Activated T-helper 2 cell treated with anti-CD3 and anti-CD28 coated beads, Interferon-gamma antibody, Interleukin-2, Interleukin-4, amounts not matched to agents 10 μg/mL and 5 μg/mL and 100 μg/mL, durations not matched to agents 14 hours and 24 hours and 36 hours (primary cell): ENCODE measurements at places on chromosomes 2 and 18. TPM values are rescaled to one million over a fixed set of nuclear protein-coding genes. Genes with fewer than 3 reads are reported as not detected.

Gene ALPG
- total RNA-seq, result not detected in 2 replicates

Gene TRABD2A
- total RNA-seq, result 67.9 and 71.2 TPM in 2 replicates

Gene LRP2
- total RNA-seq, result 0.09 and 0.46 TPM in 2 replicates

Gene CYP26B1
- not detected in 2 replicates for total RNA-seq

Gene CPLX4
- not detected in 2 replicates for total RNA-seq

Gene CNTNAP5
- not detected in 2 replicates for total RNA-seq

DNA sequence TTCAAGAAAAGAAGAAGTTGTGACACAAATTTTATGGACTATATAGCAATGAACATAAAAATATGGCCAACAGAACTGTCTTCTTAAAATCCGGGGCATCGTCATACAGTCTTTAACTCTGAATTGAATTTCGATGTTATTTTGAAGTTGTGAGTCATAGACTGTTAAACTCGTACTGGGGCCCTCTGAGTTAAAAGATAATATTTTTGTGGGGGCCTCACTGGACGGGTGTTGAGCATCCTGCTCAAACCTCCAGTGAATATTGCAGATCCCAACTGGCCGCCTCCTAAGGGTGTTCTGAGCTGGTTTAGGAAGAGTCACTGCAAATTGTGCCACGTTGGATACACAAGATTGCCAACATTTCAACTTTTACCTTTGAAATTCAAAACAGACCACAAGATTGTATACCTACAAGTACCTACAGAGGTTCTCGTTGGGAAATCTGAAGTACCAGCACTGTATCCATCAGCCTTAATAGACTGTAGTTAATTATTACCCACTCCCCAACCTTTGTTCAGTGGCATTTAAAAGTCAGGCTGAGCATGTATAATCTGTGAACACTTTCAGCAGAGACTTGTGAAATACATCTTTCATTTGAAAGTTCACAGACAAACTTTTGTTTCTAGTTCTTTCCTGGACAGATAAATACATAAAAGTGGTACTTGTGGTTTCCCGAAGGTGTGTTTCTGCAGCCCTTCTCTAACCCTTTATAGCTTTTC is 27.8 kb downstream of the KLHL23 start:
- DNase-seq, result no peak
- H3K27me3 ChIP-seq, result no peaks in the 10 kb centered on the region
- no peak overlapping the region for H3K27ac ChIP-seq
- peaks cover 11% of the 10 kb centered on the region for H3K4me1 ChIP-seq
- H3K36me3 ChIP-seq, result no peaks in the 10 kb centered on the region

DNA sequence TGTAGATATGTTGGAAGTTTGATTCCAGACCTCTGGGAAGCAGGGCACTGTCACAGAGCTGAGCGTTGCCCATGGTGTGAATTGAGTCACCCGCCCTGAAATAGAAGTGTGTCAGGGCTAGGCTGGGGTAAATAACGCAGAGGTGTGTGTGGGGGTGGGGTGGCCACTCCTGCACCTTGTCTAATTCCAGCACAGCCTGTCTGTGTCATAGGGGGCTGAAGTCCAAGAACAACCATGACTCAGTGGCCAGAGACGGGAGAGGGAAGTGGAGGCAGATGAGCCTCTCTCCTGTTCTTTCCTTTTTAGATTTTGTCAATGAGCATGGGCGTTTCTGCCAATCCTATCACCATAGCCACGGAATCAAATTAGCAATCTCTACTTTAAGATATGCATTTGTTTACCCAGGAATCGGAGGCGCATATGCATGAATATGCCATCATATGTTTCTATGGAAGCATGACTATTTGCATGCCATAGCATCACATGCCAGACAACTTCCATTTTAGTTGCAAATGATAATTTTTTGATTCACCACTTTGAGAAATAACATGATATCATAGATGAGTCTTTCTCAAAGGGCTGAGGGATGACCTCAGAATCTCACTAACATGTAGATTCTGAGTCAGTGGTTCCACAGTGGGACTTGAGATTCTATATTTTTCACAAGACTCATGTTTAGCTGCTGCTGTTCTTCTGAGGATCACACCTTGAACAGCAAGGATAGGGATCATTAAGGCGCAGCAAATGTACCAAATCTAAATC is 852.9 kb downstream of the DCDC2C start:
- no peaks in the 10 kb centered on the region for H3K4me1 ChIP-seq
- no peak overlapping the region for H3K27ac ChIP-seq
- no peak for DNase-seq
- H3K4me3 ChIP-seq, result no peak overlapping the region
- H3K27me3 ChIP-seq, result no peaks in the 10 kb centered on the region
- no peaks in the 10 kb centered on the region for H3K36me3 ChIP-seq

DNA sequence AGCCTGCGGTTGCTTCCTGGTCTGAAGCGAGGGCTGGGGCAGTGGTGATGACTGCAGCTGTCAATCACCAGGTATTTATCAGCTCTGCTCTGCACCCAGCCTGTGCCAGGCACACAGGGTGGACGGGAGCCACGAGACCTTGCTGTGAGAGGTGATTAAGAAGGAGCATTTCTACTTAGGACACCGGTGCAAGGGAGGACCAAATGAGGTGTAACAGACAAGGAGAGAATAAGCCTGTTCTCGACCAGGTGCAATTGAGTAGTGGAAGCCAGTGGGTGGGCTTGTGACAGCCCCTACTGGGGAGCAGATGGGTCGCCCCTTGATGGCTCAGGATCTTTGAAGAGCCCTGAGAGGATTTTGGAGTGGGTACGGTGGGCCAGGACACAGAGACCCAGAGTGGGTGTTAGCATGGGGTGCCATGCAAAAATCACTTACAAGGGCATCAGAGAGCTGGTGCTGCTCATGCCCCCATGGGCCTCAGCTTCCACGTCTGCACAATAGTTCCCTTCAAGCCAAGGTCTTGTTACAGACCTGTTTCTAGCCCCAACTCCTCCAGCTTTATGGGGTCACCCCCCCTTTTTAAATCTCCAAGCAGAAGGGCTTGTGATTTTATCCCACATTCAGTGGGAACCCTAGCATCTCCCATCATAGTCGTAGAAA is 24.6 kb downstream of the GPR55 start:
- peaks cover 42% of the 10 kb centered on the region for H3K27me3 ChIP-seq
- no peak overlapping the region for H3K27ac ChIP-seq
- H3K36me3 ChIP-seq, result no peaks in the 10 kb centered on the region
- H3K4me3 ChIP-seq, result no peak overlapping the region

- no peaks in the 10 kb centered on the region for H3K27me3 ChIP-seq
- no peak overlapping the region for H3K4me3 ChIP-seq
- H3K36me3 ChIP-seq, result no peaks in the 10 kb centered on the region
- H3K27ac ChIP-seq, result no peak overlapping the region
- no peaks in the 10 kb centered on the region for H3K4me1 ChIP-seq
Observed at GRCh38 chr18:72086421-72086820, 457.7 kb downstream of the CBLN2 start.

- H3K36me3 ChIP-seq, result peaks cover 46% of the 10 kb centered on the region
- H3K27ac ChIP-seq, result no peak overlapping the region
- H3K4me3 ChIP-seq, result no peak overlapping the region
- no peak for DNase-seq
- peaks cover 11% of the 10 kb centered on the region for H3K4me1 ChIP-seq
Observed at GRCh38 chr18:79903071-79903635, 48.3 kb downstream of the SLC66A2 start.

DNA sequence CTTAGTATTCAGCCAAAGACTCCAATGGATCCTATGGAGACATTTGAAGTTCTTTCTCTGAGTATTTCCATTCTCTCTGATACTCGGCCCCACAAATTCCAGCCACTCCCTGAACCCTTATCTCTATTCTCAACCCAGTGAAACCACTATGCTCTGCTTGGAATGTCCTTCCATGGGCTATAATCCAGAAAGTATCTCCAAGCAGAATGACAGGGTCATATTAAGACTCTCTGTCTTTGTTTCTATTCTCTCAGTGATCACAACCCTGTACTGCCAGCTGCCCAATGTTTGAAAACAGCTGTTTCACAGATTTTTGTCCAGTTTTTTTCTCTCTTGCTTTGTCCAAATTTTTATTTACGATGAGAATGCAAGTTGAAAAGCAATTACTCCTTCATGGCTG is 21.9 kb downstream of the CHMP3 start:
- H3K27me3 ChIP-seq, result no peaks in the 10 kb centered on the region
- no peak for DNase-seq
- H3K36me3 ChIP-seq, result peaks cover 70% of the 10 kb centered on the region
- H3K4me1 ChIP-seq, result no peaks in the 10 kb centered on the region
- no peak overlapping the region for H3K4me3 ChIP-seq
- no peak overlapping the region for H3K27ac ChIP-seq

DNA sequence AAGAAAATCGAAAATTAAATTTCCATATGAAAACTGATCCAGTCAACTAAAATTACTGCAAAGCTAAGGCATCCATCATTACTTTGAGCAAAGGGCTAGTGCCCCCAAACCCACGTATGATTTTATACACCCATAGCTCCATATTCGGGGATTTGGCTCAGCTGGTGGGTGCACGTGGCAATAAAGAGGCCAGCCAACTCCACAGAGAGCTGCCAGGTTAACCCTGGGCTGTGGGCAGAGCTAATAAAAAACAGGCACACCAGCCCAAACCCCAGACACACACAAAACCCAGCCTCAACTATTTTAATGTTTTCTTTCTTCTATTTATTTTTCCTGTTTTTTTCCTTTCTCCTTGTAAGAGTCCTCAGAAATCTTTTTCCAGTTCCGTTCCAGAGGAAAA is 151.3 kb upstream of the SOX11 start:
- no peaks in the 10 kb centered on the region for H3K27me3 ChIP-seq
- H3K4me3 ChIP-seq, result no peak overlapping the region
- no peak for DNase-seq

- H3K4me1 ChIP-seq, result peaks cover 14% of the 10 kb centered on the region
- no peaks in the 10 kb centered on the region for H3K27me3 ChIP-seq
- peaks cover 49% of the 10 kb centered on the region for H3K36me3 ChIP-seq
- peak overlapping the region; percentile 94 for H3K27ac ChIP-seq
- H3K4me3 ChIP-seq, result peak overlapping the region; percentile 91
Observed at GRCh38 chr2:75647771-75648170, 1.2 kb downstream of the MRPL19 start.

DNA sequence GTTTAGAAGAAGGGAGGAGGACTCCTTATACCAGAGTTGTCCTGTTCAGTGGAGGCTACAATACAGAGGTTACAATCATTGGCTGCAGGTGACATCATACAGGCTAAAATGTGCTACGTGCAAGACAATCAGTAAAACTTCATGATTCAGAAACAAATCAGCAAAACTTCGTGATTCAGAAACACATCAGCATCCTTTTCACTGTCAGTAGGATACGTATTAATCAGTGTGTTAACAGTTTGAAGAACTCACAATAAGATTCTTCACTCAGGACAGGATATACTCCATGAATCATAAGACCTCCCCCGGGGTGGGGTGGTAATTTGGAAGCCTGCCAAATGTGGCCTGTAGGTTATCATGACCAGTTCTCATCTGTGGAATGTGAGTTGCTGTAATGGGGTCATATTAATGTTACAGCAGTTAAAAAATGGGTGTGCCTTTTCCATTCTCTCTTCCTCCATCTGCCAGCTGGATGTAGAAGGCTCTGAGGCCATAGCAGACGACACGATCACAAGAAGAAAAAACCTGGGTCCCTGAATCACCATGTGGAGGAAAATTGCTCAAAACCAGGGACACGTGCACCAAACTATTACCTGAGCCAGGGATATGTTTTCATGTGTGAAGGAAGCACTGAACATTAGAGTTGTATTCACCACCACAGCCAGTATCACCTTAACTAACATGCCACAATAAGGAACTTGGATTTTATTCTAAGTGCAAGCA is 134.8 kb upstream of the CREB1 start:
- H3K4me3 ChIP-seq, result no peak overlapping the region
- H3K27me3 ChIP-seq, result no peaks in the 10 kb centered on the region
- H3K4me1 ChIP-seq, result peaks cover 16% of the 10 kb centered on the region
- H3K27ac ChIP-seq, result peak overlapping the region; percentile 86
- no peak for DNase-seq

DNA sequence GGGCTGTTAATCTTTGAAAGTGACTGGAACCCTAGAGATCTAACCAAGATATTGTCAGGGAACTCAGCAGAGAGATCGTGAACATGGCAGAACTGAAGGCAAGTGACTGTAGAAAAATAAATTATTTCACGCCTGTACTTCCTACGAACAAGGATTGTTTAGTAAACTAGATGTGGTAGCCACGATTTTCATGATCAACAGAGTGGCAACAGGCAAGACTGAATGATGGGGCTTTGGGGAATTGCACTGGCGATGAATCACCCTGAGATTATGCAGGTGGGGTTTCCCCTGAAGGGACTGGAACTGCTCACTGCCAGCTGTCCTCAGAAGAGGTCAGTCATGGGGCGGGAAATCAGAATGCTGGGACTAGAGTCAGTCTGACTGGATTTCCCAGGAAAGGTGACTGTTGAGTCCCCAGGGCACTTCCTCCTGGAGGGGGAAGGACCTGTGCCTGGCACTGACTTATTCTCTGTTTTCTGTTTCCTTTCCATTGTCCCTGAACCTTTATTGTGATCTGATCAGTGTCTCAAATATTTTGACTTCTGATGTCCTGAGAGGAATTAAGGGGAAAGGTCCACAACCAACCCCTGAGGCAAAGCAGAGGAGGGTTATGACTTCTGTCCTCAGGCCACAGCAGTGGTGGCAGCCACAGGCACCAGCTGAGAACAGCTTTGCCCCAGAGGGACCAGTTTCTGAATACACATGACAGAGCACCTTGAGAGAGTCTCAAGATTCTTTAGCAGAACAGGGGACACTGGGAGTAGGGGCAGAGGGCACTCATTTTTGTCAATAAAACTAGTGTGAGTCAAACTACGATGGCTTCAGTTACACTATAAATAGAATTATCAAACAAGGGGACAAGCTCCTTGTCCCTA is 70.0 kb downstream of the NAB1 start:
- H3K36me3 ChIP-seq, result no peaks in the 10 kb centered on the region
- peak overlapping the region; percentile 92 for H3K27ac ChIP-seq
- peaks cover 75% of the 10 kb centered on the region for H3K4me1 ChIP-seq
- no peaks in the 10 kb centered on the region for H3K27me3 ChIP-seq
- peak overlapping the region; percentile 28 for H3K4me3 ChIP-seq
- no peak for DNase-seq

GRCh38 chr2:207107551-207107950 is 58.2 kb downstream of the KLF7 start:
- no peak overlapping the region for H3K4me3 ChIP-seq
- DNase-seq, result no peak
- peaks cover 22% of the 10 kb centered on the region for H3K36me3 ChIP-seq
